ENCODE measurements at places on chromosomes 7 and 10.

DNA sequence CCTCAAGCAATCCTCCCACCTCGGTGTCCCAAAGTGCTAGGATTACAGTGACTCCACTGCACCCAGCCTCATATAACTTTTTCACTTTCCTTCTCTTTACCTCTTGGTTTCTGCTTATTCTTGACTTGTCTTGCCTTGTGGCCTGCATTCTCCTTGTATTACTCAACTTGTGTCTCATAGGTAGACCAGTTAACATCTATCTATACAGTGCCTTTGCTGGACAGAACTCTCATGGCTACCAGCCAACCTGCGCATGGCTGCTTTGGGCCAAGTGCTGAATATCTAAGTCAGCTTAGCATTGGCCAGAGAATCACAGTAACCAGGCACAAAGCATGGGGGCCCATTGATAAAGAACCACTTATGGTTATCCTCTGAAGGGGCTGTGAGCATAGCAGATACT is 42.6 kb upstream of the ZNRF2 start:
- DNase-seq, result no peak

DNA sequence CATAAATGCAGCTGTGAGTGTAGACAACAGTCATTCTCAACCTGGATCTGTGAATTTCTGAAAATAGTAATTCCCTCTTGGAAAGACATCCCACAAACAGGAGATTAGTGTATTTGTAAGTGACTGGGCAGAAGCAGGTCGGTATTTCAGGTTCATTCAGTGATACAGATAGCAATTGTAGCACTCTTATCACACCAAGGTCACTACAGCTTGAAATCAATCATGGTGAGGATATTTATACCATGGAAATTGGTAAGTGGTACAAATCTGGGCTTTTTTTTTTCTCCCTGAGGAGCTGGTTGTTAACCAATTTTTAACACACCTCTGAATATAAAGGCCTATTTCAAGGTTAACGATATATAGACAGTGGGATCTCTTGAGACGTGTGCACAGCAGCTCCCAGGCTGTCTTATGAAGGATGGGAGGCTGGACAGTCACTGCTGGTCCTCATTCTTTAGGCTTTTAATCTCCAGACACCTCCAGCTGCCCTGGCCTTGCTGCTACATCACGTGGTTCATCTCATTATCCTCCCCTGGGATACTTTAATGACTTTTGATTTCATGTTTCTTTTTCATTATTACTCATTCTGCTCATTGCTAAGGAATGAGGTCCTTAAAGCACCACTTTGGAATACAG is 87.1 kb downstream of the ITGA8 start:
- no peak for DNase-seq

DNA sequence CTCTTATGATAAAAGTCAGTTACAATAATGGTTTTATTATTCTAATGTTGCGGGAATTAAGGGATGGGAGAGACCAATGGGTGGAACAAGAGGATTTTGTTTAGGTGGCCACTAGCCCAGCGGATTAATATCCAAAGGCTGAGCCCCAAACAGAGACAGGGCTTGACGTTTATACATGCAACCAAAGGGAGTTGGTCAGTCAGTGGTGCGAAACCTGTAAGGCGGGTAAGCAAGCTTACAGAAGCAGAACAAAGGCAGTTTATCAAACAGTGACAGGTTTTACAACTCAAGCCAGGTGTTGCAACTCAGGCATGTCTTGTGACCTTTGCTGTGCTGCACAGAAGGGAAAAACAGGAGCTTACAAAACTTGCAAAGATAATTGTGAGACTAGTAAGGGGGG is 622.9 kb upstream of the MBL2 start:
- DNase-seq, result no peak

DNA sequence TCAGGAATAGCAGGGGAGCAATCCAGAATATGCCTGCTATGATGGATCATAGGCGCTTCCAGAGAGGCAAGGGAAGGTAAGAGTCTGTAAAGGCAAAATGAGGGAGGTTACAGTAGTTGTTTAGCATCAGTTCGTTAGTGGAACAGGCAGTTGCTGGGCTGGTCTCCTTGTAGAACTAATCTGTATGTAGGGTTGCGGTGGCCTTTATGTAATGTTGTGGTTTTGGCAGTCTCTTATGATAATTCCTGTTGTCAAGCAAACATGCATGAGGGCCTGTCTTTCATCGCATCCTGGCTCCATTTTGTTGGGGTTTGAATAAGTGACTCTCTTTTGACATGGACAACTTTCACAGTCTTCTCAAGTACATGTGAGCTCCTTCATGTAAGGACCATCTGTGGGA is 427.8 kb upstream of the LRGUK start:
- DNase-seq, result no peak

DNA sequence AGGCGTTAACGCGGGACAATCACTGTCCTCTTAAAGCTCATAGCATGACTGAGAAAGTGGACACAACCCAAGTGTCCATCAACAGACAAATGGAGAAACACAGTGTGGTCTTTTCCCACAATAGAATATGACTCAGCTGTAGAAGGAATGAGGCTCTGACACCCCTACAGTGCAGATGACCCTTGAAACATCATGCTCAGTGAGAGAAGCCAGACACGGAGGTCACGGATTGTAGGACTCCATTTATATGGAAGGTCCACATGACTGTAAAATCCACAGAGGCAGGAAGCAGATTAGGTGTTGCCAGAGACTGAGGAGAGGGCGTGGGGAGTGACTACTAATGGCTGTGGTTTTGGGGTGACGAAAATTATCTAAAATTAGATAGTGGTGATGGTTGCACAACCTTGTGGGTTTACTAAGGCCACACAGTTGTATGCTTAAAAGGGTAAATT is 6.1 kb upstream of the NCAPG2 start:
- DNase-seq, result no peak

Data from stimulated activated CD8-positive, alpha-beta memory T cell treated with anti-CD3 and anti-CD28 coated beads, Interleukin-4, amount 100 ng/mL, for 1 hour (primary cell).